ENCODE measurements at places on chromosomes 4 and X.

- H3K27me3 ChIP-seq, result no peaks in the 10 kb centered on the region
- H3K27ac ChIP-seq, result no peak overlapping the region
- H3K36me3 ChIP-seq, result peaks cover 42% of the 10 kb centered on the region
- no peak overlapping the region for H3K4me3 ChIP-seq
- H3K4me1 ChIP-seq, result peaks cover 21% of the 10 kb centered on the region
These were observed 31.0 kb downstream of the ARFIP1 start for GRCh38 chr4:152810715-152811287.

GRCh38 chr4:56466910-56467283 lies 520 bp upstream of the SRP72 start:
- peaks cover 5% of the 10 kb centered on the region for H3K36me3 ChIP-seq
- peaks cover 24% of the 10 kb centered on the region for H3K4me1 ChIP-seq
- H3K27me3 ChIP-seq, result no peaks in the 10 kb centered on the region
- H3K27ac ChIP-seq, result peak overlapping the region; percentile 98
- H3K4me3 ChIP-seq, result peak overlapping the region; percentile 100

DNA sequence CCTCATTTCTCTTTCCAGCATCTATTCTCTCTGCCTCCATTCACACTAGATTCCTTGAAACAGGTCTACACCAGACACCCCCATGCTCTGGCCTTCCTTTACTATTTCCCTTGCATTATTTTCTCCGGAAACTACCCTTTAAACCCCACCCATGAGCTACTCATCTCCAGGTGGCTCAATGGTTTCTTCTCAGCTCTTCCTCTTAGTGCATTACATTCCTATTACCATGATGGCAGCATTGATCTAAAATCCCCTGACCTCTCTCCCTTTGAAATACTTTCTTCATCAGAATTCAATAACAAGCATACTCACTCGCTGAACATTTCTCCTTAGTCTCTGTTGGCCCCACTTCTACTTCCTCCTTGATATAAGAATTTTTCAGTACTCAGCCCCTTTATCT lies 94.6 kb downstream of the SYNPO2 start:
- DNase-seq, result no peak
- H3K27ac ChIP-seq, result no peak overlapping the region
- H3K36me3 ChIP-seq, result no peaks in the 10 kb centered on the region
- no peaks in the 10 kb centered on the region for H3K4me1 ChIP-seq
- H3K4me3 ChIP-seq, result no peak overlapping the region

- no peak overlapping the region for H3K4me3 ChIP-seq
- H3K36me3 ChIP-seq, result no peaks in the 10 kb centered on the region
- H3K27ac ChIP-seq, result no peak overlapping the region
- peaks cover 9% of the 10 kb centered on the region for H3K27me3 ChIP-seq
These were observed 122.2 kb downstream of the GBA3 start for GRCh38 chr4:22814906-22815305.

DNA sequence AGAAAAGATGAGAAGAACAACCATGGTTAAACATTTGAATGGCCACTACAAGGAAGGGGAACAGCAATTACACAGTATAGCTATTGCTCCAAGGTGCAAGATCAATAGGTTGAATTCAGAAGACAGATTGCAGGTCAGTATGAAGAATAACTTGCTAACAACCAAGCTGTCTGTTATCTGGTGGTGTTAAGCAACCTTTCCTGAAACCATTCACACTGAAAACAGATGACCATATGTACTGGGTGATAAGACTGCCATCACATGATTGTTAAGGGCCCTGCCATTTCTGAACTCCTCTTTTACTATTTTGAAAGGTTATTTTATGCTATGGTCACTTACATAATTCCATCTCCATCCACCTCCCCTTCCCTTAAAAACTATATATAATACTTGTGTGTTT lies 6.8 kb downstream of the GABRA3 start:
- no peaks in the 10 kb centered on the region for H3K36me3 ChIP-seq
- DNase-seq, result no peak
- H3K27ac ChIP-seq, result no peak overlapping the region

- no peaks in the 10 kb centered on the region for H3K4me1 ChIP-seq
- DNase-seq, result peak; percentile 60
- no peaks in the 10 kb centered on the region for H3K27me3 ChIP-seq
- no peak overlapping the region for H3K4me3 ChIP-seq
These were observed 92.9 kb downstream of the EGF start for GRCh38 chr4:110005461-110006056.

- H3K27ac ChIP-seq, result no peak overlapping the region
- H3K4me1 ChIP-seq, result no peaks in the 10 kb centered on the region
- DNase-seq, result no peak
- no peaks in the 10 kb centered on the region for H3K27me3 ChIP-seq
- H3K4me3 ChIP-seq, result no peak overlapping the region
These were observed 66.6 kb upstream of the SLIT2 start for GRCh38 chr4:20185103-20185502.

- H3K27ac ChIP-seq, result peak overlapping the region; percentile 70
- H3K36me3 ChIP-seq, result no peaks in the 10 kb centered on the region
- no peaks in the 10 kb centered on the region for H3K27me3 ChIP-seq
- DNase-seq, result no peak
These were observed 10.4 kb downstream of the OGT start for GRCh38 chrX:71543316-71543715.

DNA sequence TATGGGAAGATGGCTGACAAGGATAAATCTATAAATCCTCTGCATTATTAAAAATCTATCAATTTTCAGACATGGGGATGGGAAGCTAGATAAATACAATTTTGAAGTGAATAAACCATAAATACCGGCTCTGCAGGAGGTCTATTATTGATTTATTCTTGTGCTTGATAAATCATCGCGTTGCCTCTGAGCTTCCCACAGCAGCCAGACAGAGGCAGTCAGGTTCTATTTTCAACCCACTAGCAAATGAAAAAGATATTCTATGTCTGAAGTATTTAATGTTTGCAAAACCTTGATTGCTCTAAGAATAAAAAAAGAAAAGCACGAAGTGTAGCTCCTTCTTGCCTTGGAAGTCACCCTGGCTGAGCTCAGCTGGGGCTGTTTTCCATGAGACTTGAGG lies 216.2 kb downstream of the DHRSX start:
- H3K27me3 ChIP-seq, result no peaks in the 10 kb centered on the region
- peaks cover 40% of the 10 kb centered on the region for H3K36me3 ChIP-seq
- peaks cover 11% of the 10 kb centered on the region for H3K4me1 ChIP-seq
- no peak overlapping the region for H3K27ac ChIP-seq
- no peak for DNase-seq

DNA sequence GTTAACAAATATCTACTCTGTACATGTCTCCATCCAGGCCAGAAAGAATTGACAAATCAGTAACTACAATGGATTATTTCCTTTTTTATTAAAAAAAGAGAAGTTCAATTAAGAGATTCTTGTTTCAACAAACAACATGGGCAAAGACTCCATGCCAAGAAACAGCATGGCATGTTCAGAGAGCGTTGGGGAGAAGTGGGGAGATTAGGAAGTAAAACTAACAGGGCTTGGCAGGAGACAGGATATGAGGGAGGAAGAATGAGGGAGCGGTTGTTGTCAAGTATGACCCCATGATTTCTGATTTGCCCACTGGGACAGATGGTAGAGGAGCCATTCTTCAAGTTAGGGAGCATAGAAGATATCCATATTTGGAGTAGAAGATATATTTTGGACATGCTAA lies 128.4 kb downstream of the RNF150 start:
- no peaks in the 10 kb centered on the region for H3K36me3 ChIP-seq
- no peak overlapping the region for H3K27ac ChIP-seq
- DNase-seq, result no peak

DNA sequence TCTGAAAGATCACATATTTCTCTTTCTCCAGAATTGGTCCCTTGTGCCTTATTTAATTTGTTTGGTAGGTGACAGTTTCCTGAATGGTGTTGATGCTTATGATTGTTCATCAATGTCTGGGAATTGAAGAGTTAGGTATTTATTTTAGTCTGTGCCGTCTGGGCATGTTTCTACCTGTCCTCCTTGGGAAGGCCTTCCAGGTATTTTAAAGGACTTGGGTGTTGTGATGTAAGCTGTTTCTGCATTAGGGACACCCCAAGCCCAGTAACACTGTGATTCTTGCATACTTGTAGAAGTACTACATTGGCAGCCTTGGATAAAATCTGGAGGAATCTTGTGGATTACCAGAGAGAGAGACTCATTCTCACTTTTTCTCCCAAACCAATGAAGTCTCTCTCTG lies 120.8 kb upstream of the CXXC4 start:
- H3K4me3 ChIP-seq, result no peak overlapping the region
- H3K4me1 ChIP-seq, result no peaks in the 10 kb centered on the region
- no peak overlapping the region for H3K27ac ChIP-seq
- H3K27me3 ChIP-seq, result peaks cover 4% of the 10 kb centered on the region
- no peaks in the 10 kb centered on the region for H3K36me3 ChIP-seq

GRCh38 chr4:8176547-8177399 lies 18.2 kb upstream of the ABLIM2 start:
- peak; percentile 27 for DNase-seq
- no peak overlapping the region for H3K4me3 ChIP-seq
- peaks cover 3% of the 10 kb centered on the region for H3K4me1 ChIP-seq
- H3K27me3 ChIP-seq, result peaks cover 3% of the 10 kb centered on the region
- H3K36me3 ChIP-seq, result no peaks in the 10 kb centered on the region

GRCh38 chr4:169229571-169230028 lies 41.2 kb downstream of the SH3RF1 start:
- H3K27me3 ChIP-seq, result no peaks in the 10 kb centered on the region
- no peak overlapping the region for H3K27ac ChIP-seq
- H3K4me3 ChIP-seq, result no peak overlapping the region
- no peaks in the 10 kb centered on the region for H3K4me1 ChIP-seq

DNA sequence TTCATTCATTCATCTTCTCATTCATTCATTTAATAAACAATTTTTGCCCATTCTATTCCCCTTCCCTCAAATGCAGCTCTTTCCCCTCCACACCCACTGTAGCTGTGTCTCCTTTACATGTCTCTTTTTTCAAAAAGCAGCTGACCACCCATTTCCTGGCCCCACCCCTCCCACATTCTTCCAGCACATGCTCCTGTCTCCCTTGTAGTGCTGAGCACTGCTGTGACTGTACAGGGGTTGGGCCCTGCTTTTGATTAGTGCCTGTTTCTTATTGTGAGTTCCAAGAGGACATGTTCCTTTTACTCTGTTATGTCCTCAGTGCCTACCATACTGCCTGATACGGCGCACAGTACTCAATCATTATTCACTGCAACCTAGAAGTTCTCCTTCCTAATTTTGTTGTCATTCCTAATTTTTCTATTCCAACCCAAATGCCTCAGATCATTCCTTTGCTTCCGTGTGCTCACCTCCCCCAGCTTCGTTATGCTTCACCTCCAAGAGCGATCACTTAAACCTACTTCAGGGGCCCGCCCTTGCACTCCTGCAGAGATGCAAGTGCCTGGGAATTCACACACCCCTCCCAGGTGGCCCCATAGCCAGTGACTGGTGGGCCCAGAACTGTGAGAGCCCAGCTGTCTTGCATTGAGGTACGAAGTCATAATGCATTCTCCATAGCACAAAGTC lies 152.2 kb downstream of the STK32B start:
- no peaks in the 10 kb centered on the region for H3K36me3 ChIP-seq
- no peaks in the 10 kb centered on the region for H3K4me1 ChIP-seq
- no peak for DNase-seq
- no peak overlapping the region for H3K27ac ChIP-seq
- H3K27me3 ChIP-seq, result peaks cover 5% of the 10 kb centered on the region
- no peak overlapping the region for H3K4me3 ChIP-seq

DNA sequence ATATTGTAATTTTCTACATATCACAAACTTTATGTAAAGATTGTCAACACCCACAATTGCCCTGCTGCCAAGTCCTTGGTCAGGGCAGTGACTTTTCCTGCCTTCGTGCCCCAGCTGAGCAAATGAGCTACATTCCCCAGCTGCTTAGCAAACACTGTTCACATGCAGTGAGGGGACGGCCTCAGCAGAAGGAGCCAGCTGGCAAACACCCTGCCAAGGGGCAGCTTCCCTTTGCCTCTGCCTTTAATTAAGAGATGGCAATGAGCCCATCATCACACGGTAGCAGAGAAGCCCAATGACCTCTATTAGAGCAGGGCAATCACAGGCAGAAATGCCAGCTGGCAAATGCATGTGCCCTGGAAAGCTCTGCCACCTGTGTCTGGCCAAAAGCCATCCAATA lies 253.4 kb downstream of the EPHA5 start:
- no peaks in the 10 kb centered on the region for H3K27me3 ChIP-seq
- DNase-seq, result no peak
- H3K4me3 ChIP-seq, result no peak overlapping the region
- no peaks in the 10 kb centered on the region for H3K36me3 ChIP-seq
- no peak overlapping the region for H3K27ac ChIP-seq
- no peaks in the 10 kb centered on the region for H3K4me1 ChIP-seq

DNA sequence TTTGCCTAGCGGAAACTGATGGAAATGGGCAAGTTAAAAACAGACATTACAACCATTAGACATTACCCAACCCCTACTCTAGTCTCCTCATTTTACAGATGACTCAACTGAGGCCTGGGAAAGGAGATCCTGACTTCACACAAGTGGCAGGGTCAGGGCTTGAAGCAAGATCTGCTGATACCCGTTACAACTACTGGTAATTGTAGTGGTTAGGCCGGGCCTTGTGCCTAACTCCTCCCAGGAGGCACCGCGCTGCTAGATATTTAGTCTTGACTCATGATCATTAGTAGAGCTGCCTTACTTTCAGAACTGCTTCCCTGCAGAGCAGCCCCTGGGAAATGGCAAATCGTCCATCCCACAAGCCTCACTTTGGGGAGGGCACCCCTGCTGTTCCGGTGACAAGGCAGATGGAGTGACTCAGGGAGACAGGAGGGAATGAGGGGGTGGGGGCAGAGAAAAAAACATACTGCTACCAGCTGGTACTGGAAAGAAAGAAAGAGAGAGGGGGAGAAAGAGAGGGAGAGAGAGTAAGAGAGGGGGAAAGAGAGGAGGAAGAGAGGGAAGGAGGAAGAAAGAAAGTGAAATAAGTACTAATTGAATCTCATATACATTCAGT lies 12.2 kb downstream of the ARHGEF6 start:
- H3K27ac ChIP-seq, result peak overlapping the region; percentile 93
- H3K27me3 ChIP-seq, result no peaks in the 10 kb centered on the region
- H3K4me1 ChIP-seq, result peaks cover 16% of the 10 kb centered on the region
- H3K36me3 ChIP-seq, result no peaks in the 10 kb centered on the region

DNA sequence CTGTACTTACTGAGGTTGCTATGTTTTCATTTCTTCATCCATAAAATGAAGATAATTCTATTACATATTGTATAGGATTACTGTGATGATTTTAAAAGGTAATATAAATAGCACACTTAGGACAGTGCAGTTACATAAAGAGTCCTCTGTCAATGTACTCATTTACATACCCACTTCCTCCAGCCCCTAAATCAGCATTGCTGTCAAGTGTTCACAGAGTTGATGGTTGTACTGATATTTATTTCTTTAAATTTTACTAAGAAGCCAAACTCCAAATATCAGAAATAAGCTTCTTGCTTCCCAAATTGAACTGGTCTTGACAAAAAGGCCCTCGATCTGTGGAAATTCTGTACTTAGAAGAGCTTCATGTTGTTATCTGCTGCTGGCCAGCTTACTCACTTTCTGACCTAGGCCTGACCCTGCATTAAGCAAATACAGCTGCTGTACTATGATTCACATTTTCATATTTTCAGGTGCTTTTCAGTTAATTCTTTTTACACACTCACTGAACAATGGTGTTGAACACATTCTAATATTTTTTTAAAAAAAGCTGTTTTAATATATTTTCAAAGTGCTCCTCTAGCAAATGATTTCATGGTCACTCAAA lies 259.6 kb downstream of the UNC5C start:
- no peak overlapping the region for H3K27ac ChIP-seq
- no peak for DNase-seq
- no peak overlapping the region for H3K4me3 ChIP-seq
